ENCODE measurements at places on chromosomes 5 and 9.

- DNase-seq = no peak
Measured at GRCh38 chr5:38518341-38518740, 38.1 kb downstream of the LIFR start.

- DNase-seq = no peak
Measured at GRCh38 chr5:67827541-67827940, 388.0 kb upstream of the PIK3R1 start.

GRCh38 chr9:129208207-129209032 is 30.4 kb upstream of the IER5L start:
- no peak for DNase-seq

GRCh38 chr5:58542709-58543108 is 40.2 kb upstream of the RAB3C start:
- DNase-seq = no peak
